ENCODE measurements at places on chromosomes 13 and 19. TPM values are rescaled to one million over a fixed set of nuclear protein-coding genes. Genes with fewer than 3 reads are reported as not detected.

- no peak for DNase-seq
These were observed 41.9 kb upstream of the ZNF536 start for GRCh38 chr19:30330266-30330665.

Gene IGFL1
- total RNA-seq, result 0.67 TPM

- DNase-seq, result peak; percentile 19
These were observed 391.8 kb downstream of the KLF5 start for GRCh38 chr13:73450583-73450982.

DNA sequence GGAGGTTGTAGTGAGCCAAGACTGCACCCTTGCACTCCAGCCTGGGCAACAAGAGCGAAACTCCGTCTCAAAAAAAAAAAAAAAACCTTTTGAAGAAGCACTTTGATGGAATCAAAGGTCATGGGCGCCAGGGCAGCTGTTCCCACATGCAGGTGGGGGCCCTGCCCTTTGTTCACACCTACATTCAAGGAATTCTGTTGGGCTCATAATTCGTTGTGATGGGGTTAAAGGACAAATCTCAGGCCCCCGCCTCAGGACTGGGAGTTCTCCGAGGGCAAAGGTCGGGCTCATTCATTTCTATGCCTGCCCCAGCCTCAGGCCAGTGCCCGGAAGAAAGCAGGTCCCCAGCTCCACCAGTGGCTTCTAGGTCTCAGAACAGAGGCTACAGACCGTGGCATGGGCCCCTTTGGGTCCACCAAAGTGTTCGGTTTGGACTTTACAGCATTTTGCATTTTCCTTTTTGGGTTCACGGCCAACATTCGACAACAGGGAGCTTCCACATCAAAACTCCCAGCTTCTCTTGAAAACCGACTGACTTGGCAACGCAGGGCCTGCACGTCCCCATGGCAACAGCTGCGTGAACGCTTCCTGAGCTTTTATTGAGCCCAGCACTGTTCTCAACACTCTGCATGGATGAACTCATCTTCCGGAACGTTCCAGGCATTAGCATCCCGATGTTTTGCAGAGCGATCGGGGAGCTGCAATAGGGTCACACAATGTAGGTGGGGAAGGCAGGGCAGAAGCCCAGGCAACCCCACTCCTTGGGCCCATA is 10.1 kb upstream of the GTF2F1 start:
- DNase-seq, result no peak

Gene OLFM2
- total RNA-seq, result 6.8 TPM

DNA sequence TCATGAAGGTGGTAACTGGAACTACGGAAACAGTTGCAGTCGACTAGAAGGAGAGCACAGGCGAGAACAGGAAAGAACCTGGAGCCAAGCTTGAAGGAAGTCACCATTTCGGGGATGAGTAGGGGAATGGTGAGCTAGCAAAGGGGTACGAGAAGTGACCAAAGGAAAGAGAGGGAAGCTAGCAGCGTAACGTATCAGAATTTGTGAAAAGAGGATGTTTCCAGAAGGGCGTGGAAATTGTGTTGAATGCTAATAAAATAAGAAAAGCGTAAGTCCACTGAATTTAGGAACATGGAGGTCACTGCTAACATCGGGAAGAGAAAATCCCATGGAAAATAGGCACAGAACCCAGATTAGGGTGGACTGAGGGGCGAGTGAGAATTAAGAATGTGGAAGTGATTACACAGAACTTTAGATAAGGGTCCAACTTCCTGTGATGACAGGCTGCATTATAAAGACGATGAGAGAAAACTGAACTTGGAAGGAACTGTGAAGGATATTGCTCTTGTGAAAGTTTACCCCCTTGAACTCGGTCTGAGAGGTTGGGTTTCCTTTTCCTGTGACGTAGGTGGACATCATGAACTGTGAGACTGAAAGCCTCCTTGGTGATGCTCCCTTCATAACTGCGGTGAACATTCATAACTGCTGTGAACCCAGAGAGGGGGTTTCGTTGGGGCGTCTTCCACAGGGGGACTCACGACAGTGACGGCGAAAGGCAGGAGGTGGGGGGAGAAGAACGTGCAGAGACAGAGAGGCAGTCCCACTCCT is 2.0 kb upstream of the FFAR2 start:
- DNase-seq, result no peak

DNA sequence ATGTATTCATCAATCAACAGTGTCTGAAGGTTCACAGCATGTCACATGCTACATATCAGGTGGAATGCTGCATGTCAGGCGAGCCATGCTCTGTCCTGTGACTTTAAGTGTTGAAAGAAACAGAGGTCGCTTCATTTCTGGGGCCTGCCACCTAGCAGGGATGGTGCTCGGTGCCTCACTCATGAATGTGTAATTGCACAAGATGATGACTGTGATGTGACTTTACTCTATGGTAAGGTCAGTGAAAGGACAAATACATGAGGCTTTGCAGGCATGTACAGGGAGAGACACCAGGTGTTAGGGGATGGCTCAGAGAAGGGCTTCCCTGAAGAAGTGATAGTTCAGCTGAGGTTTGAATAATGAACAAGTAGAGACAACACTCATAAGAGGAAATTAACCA is 66.7 kb downstream of the FRY start:
- DNase-seq, result peak; percentile 18

DNA sequence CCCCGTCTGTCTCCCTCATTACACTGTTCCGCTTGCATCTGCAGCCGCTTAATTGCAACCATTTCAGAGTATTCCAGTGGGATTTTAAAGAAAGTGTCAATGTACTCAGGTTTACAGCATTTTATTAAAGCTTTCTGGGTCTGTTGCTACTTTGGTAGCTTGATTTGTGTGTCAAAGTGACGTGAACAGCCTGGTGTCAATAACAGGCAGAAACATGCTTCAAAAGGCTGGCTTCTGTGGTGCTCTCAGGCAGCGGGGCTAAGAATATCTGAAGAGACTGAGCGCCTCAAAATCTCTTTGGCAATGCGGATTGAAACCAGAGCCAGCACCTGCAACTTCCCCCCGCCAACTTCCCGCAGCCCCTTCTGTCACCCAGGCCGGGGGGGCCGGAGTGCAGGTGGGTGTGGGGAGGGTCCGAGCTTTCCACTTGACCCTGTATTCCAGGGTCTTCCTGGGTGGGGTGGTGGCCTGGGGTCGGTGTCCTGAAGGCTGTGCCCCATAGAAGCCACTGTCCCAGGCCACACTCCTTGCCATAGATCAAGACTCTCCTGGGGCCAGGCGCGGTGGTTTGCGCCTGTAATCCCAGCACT is 81.2 kb downstream of the KDM4B start:
- no peak for DNase-seq

Gene HCST
- total RNA-seq, result 0.83 TPM

Gene ZNF230
- total RNA-seq, result 3.2 TPM

All from mammary epithelial cell (primary cell).